Hematopoietic multipotent progenitor cell treated with erythropoietin and hydrocortisone succinate and interleukin-3 and kit ligand, for 15 days (in vitro differentiated cells): ENCODE measurements at places on chromosomes 16 and 17.

DNA sequence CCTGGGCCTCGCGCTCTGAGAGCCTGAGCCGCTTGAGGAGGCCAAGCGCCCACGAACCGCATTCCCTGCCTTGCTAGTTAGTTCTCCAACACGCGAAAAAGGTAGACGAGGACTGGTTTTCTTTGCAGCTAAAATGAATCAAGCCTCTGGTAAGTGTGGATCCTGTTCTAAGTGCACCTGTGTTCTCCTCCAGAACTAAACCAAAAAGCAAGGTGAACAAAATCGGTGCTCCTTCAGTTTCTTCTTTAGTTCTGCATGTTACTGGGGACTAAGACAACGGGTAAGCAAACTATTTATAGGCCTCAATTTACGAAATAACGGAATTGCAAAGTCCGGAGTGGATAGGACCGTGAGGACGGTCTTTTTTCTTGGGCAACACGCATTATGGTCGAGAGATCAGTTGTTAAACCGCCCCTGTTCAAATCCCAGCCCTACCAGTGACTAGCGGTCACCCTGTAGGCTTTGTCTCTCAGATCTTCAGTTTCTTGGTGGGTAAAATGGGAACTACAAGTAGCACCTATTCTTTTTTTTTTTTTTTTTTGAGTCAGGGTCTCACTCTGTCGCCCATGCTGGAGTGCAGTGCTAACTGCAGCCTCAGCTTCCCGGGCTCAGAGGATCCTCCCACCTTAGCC lies 993 bp upstream of the ANKRD11 start:
- peak; percentile 3 for DNase-seq

GRCh38 chr17:57553991-57554825 lies 190.9 kb downstream of the CCDC182 start:
- peak; percentile 11 for DNase-seq

DNA sequence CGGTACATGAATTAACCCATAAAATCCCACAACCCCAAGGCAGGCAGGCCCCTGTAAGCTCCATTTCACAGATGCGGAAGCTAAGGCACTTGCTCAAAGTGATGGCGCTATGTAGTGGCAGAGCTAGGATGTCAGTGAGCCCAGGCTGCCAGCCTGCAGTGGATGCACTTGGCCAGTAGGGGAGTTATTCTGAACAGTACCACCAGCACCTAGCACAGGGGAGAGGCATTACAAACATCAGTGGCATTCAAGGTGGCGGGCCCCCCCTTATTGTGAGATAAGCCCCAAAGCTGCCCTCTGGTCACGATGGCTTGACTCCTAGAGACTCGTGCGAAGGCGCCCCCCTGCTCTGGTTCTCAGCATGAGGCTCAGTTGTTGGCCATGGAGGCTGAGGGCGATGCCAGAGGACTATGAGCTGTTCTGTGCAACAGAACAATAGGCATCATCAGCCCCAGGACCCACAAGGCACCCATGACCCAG lies 33.8 kb downstream of the GTF3C1 start:
- DNase-seq, result peak; percentile 27

DNA sequence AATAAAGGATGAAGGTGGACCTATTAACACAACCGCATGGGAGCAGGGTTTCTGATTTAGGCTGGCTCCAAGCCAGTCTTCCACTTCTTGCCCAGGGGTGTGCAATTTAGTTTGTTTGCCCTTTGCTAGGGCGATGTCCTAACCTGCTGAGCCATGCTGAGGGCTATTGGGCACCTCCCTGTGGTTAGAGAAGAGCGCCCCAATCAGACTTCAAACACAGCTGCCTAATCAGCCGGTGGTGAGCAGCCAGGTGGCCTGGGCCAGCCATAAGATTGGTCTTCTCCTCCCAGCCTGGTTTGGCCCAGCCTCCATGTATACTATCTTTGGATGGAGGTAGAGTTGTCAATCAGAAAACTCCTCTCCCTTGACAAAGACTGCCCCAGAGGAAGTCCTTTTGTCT lies 15.7 kb downstream of the TMEM94 start:
- DNase-seq, result no peak

- no peak for DNase-seq
Measured at GRCh38 chr17:61570118-61570517, 20.9 kb downstream of the NACA2 start.

DNA sequence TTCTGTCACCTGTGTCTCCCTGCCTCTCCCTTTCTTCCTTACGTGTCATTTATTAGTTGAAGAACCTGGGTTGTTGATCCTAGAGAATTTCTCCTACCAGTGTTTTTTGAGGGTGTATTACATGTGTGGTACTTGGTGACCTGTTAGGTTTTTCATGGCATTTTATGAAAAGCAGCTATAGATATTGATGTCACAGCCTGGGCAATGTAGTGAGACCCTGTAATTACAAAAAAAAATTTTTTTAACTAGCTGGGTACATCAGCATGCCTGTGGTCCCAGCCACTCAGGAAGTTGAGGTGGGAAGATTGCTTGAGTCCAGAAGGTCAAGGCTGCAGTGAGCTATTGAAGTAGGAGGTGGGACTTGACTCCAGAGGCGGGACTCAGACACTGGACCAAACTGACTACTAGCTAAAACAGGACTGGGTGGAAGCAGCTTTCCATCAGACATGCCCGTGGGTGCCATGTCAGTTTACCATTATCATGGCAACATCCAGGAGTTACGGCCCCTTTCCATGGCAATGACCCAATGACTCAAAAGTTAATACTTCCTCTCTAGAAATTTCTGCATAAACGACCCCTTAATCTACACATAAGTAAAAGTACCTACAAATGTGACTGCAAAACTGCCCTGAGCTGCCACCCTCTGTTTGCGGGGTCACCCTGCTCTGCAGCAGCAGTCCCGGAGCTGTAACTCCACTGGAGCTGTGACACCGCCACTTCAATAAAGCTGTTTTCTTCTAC lies 311.4 kb downstream of the SNX29 start:
- DNase-seq, result no peak
